ENCODE measurements at places on chromosomes 7 and 10.

- no peak for DNase-seq
Observed at GRCh38 chr10:126250045-126250444, 138.2 kb downstream of the ADAM12 start.

- DNase-seq, result no peak
Observed at GRCh38 chr10:96645191-96645721, 58.4 kb upstream of the TM9SF3 start.

GRCh38 chr7:146150153-146150552 lies 33.6 kb downstream of the CNTNAP2 start:
- DNase-seq, result no peak

GRCh38 chr10:86698207-86698940 lies 30.1 kb downstream of the LDB3 start:
- DNase-seq, result no peak

GRCh38 chr7:86949052-86949778 lies 110.2 kb downstream of the ELAPOR2 start:
- no peak for DNase-seq

GRCh38 chr7:151726652-151727578 lies 150.0 kb downstream of the PRKAG2 start:
- no peak for DNase-seq

DNA sequence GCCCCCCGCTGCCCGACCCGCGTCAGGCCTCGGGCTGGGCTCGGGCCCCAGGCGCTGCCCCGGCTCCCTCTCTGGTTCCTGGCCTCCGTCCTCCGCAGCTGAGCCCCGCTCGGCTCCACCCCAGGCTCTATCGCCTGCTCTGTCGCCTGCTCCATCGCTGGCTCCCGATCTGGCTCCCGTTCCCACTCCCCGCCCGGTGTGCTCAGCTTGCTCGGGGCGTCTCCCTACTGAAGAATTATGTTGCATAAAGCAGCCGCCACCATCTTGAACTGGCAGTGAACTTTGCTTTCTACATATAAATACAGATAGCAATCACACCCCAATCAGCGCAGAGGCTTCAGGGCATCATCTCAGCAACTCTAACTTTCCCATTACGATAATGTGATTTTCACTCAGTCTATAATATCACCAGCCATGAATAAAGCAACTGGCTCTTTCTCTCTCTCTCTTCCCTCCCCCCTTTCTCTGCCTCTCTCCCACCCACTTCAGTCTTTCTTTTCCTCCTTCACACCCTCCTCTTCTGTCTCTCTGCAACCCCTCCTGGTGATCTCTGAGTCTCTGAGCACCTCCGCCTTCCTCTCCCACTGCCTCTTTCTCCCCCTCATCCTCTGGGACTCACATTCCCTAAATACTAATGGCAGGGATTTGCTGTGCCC lies 43.3 kb upstream of the BTRC start:
- no peak for DNase-seq

DNA sequence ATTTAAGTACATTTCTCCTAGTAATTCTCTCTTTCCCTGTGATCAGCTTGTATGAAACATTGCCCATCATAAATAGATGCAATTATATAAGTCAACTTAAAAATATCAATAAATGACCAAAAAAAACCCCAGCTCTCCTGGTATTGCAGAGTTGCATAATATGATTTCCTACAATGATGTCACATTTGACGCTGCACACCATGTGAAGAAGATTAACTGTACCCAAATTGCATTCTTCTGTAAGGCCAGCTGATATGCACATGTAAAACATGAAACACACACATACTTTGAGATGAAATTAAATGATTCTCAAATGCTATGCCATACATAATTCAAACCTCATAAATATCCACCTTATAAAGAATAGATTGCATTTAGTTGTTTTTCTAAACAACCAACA lies 115.5 kb downstream of the AGMO start:
- no peak for DNase-seq

- no peak for DNase-seq
Observed at GRCh38 chr7:43302211-43302711, 189.8 kb downstream of the HECW1 start.

DNA sequence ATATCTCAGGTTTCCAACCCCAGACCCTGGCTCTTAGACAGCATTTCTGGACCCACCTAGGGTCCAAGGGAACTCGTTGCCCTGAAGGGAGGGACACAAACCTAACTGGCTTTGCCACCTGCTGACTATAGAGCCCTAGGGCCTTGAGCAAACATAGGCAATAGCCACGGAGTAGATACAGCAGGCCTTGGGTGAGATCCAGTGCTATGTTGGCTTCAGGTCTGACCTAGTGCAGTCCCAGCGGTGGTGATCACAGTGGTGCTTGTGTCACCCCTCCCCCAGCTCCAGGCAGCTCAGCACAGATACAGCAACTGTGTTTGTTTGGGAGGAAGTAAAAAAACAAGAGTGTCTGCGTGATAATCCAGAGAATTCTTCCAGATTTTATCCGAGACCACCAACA lies 9.7 kb upstream of the TNKS2 start:
- DNase-seq, result no peak

GRCh38 chr10:12042409-12042796 lies 206 bp downstream of the UPF2 start:
- peak; percentile 18 for DNase-seq

DNA sequence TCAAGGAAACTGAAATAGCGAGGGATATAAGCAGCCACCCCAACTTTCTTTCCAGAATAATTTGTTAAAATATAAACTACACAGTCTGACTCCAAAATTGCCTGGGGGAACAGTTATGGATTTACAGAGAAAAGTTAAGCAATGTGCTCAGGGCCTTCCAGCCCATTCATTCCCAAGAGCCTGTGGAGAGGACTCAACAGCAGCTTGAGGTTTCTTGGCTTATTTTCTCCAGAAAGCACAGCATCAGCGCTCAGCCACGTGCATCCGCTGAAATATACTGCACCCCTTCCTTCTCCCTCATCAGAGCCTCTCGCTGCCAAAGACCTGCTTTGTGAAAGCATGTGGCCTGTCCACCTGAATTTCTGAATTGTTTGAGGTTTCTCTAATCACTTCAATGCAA lies 375.2 kb upstream of the VWC2 start:
- DNase-seq, result no peak

DNA sequence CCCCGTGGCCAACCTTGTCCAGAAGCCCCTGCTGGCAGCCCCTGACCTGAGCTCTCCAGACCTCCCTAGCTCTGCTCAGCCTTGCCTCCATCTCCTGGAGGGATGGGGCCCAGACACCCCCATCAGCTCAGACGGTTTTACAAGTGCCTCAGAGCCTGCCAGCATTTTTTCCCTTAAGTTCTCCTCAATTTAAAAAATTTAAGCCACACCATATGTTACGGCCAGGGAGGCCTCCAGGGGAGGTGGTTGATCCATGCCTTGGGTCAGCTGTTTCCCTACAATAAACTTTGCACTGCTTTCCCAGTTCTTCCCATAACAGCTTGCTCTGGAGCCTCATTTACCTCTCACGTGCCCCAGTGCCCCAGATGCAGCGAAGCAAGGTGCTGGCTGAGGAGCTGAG lies 143.5 kb downstream of the RGS10 start:
- no peak for DNase-seq

- DNase-seq, result no peak
Observed at GRCh38 chr7:90250601-90251303, 5.8 kb downstream of the CFAP69 start.

DNA sequence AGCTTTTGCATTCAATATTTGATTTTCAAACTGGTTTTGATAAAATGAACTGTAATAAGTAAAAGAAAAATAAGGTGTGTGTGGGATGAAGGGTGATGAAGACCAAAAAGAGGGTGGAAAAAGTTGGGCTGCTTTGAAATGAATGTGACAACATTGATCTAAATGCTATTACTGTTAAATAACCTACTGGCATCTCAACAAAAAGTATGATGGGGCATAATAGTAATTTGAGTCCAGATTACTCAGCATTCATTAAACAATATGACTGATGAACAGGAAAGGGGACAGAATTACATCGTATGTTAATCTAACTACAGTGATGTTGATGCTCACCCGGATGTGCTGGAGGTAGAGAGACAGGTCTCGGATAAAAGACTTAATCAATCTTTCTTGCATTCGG lies 112.2 kb downstream of the ABCC2 start:
- DNase-seq, result no peak

DNA sequence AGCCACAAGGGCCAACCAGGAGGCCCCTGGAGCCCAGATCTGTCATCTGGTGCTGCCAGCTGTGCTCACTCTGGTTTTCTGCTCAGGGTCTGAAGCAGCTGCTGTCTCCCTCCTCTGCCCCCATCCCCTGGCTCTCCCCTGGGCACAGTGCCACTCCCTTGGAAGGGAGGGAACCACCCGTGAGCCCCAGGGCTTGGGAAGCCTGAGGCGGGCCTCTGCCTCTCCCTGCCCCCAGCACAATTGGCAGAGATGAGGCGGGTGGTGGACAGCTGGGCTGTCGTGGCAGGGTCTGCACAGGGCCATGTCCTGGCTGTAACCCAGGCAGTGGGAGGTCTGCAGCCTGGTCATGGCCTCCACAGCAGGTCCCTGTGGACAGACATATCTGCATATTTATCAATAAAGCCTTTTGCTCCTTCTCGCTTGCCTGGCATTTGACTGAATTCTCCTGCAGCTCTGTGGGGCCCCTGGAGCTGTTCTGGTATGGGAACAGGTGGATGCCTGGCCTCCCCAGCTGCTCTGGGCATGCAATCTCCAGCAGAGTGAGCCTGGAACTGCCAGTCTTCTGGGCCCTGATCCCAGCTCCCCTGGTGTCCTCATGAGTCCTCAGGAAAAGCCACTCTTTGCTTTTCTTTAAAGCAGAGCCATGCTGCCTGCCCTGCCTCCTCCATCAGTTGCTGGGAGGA lies 1.6 kb upstream of the ANKRD2 start:
- DNase-seq, result no peak

DNA sequence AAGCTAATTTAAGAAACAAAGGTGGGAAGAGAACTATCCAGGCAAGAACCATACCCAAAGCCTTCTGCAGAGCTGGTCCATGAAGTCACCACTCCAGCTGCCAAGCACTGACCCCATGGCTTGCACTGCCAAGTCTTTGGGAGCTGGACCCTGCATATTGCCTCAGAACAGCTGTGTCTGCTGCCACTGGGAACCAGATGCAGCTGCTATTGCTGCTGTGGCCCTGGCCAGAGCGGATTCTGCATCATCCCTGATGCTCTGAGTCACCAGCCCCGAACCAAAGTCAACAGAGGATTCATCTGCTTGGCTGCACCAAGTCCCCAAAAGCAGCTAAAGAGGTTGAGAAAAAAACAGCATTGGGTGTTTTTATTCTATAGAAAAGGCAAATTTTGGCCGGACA lies 39.2 kb upstream of the GSAP start:
- no peak for DNase-seq

GRCh38 chr7:24825381-24825794 lies 68.1 kb upstream of the GSDME start:
- DNase-seq, result no peak

DNA sequence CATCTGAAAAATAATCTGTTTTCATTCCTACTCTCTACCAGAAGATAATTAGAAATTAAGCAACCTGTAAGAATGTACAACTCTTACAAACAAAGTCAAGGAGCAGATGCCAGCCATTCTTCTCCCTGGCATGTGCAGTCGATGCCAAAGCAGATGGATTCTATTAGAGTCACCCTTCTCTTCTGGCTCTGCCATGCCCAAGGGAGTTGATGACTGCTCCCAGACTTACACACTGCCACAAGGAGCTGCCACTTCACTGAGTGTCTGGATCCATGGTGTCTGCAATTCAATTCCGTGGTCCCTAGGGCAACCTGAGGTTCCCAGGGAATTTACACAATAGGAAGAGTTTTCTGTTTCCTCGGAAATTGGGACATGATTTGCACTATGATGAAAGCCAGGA lies 89.1 kb upstream of the IFRD1 start:
- no peak for DNase-seq

DNA sequence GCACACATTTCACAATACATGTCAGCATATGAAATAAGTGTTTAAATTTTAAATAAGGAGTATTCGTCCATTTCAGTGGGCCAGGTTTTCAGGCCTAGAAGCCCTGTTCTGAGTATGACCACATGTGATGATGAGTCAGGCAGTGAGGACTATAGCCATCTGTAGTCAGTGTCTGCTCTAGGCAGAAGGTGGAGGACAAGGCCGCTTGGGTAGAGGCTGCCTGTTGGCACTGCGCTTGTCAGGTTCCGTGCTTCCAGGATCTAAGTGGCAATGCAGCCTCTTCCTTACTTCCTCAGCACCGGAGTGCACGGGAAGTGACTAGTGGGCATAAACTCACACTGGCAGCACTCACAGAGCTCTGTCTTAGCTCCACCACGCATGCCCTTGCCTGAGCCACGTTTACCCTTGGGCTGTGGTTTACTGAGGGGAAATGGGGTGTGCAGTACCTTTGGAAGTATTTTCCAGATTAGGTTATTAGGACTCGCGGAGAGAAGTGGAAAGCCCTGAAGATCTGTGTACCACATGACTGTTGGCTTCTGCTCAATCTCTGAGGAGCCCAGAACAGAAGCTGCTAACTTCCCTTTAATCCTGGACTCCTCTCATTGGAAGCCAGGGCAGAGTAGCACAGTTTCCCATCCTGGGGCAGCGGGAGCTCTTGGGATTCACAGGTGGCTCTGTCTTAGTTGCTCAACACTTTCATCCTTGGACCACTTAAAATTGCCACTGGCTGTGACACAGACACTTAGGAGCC lies 87.5 kb upstream of the GJD4 start:
- no peak for DNase-seq

- no peak for DNase-seq
Observed at GRCh38 chr7:136148920-136149319, 171.8 kb upstream of the MTPN start.

DNA sequence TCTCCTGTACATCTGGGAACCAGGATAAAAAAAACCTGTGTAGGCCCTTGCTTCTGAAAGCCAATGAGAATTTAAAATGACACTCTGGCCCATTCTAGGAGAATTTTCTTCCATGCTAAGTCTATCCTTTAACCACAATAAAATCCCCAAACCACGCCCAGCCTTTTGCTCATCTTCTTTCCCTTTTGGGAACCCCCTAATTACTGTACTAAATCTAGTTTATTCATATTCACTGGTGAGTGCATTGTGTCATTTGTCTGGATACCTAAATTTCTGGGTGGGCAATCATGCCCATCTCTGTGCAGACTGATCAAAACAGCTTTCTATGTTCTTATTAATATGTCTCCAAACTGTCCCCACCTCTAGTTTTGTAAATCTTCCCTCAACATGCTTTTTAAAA lies 11.7 kb upstream of the CDK14 start:
- DNase-seq, result no peak

Measured in NCI-H345 (cell line).